Fibroblast of villous mesenchyme (primary cell): ENCODE measurements at places on chromosomes 1 and 21. TPM values are rescaled to one million over a fixed set of nuclear protein-coding genes. Genes with fewer than 3 reads are reported as not detected.
A peak's percentile ranks its signal among the peaks of the same experiment; 100 is the strongest.

The EXTL1 gene
- total RNA-seq, result 3.9 and 6.0 TPM in 2 replicates

GRCh38 chr1:15704526-15705183 lies 20.5 kb downstream of the PLEKHM2 start:
- DNase-seq, result no peak

DNA sequence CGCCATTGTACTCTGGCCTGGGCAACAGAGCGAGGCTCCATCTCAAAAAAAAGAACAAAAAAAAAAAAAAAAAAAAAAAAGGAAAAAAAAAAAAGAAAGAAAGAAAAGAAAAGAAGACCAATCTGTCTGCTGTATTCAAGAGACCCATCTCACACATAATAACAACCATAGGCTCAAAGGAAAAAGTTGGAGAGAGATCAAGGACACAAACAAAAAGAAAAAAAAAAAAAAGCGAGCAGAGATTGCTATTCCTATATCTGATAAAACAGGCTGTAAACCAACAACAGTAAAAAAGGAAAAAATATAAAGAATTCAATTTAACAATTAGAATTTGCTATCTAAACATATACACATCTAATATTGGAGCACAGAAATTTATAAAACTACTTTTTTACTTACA lies 150.4 kb downstream of the BRINP3 start:
- DNase-seq, result no peak

The HRNR gene
- not detected in 2 replicates for total RNA-seq

- DNase-seq, result peak; percentile 97
Measured at GRCh38 chr21:26061437-26061836, 109.1 kb downstream of the APP start.

- no peak for DNase-seq
Measured at GRCh38 chr1:24528744-24529143, 26.1 kb downstream of the RCAN3 start.

- DNase-seq, result no peak
Measured at GRCh38 chr1:28070725-28071593, 17.5 kb downstream of the EYA3 start.

DNA sequence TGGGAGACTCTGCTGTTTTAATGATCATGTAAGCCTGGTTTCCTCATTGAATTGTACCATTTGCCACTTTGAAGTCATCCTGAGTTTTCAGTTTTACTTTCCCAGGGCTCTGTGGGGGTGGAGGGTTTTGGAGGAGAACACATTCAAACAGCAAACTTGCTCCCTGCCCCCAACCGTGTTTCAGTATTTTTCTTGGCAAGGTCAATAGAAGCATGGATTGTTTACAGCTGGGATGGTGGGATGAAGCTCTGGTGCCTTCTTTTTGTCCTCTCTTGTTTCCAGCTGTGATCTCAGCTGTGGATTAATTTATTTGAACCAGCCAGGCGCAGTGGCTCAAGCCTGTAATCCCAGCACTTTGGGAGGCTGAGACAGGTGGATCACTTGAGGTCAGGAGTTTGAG lies 54.3 kb upstream of the SERBP1 start:
- no peak for DNase-seq

DNA sequence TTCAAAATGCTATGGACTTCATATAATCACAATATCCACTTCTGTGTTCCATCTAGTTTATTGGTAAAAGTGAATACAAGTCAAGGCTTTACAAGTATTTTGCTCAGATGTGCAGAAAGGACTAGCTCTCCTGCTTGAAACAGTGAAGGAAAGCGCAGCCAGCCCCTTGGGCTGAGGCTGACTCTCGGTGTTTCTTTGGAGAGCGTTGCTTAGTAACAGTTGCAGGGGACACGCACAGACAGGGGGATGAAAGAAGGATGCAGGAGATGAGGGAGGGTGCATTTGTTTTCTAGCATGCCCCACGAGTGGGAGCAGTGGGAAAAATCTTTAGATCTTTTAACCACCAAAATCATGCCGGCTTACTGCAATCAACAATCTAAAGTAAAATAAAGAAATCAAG lies 9.1 kb downstream of the PYCR2 start:
- no peak for DNase-seq

The RNF223 gene
- total RNA-seq, result not detected in 2 replicates

- peak; percentile 10 for DNase-seq
Measured at GRCh38 chr1:155934936-155935590, 850 bp upstream of the KHDC4 start.

DNA sequence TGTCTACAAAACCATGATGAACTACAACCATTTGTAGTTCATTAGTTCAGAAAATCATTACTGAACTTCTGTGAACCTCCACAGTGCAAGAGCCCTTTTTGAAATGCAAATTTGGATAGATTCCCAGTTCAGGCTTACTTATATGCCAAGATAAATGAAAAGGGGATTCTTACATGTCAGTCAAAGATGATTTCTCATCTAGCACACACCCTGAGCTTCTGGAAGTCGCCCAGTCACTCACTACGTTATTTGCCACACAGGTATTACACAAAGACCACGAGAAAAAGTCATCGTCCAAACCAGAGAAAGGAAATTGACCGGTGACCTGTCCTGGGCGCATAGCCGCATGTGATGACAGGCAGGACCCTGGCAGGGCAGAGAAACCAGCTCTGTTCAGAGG lies 41.8 kb downstream of the ETS2 start:
- no peak for DNase-seq

The TMOD4 gene
- not detected in 2 replicates for total RNA-seq
